ENCODE measurements at places on chromosomes 12 and 14.

- DNase-seq: no peak
Observed at GRCh38 chr12:106924268-106924861, 31.3 kb upstream of the TMEM263 start.

- DNase-seq: no peak
Observed at GRCh38 chr12:24797901-24798300, 151.0 kb downstream of the BCAT1 start.

DNA sequence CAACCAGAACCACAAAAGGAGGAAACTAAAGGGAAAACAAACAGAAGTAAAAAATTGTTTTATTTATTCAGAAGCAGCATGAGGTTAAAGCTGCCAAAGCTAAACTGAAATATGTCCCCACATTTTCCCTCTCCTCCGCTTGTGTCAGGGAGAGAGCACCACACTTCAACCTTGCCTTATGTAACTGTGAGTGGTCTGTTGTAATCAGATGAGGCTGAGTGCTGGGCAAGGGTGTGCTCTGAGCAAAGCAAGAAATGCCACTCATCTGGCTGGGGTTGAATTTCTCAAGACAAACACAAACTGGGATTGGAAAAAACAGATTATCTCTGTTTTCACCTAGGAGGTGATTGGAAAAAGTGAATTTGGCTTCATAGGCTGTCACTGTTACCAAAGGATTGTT, 12.2 kb downstream of the CAPZA3 start:
- DNase-seq: no peak

GRCh38 chr14:60980811-60981632, at the start of the genes SLC38A6 and TRMT5:
TSS of gene SLC38A6 (plus strand) at chr14:60981245. CDS start at chr14:60981278, 33 bp downstream.
TSS of gene TRMT5 (minus strand) at chr14:60981079. CDS start at chr14:60980973, 106 bp downstream.
- peak; percentile 94 for DNase-seq

GRCh38 chr14:61486930-61487495, 165.6 kb downstream of the PRKCH start:
- DNase-seq: no peak

DNA sequence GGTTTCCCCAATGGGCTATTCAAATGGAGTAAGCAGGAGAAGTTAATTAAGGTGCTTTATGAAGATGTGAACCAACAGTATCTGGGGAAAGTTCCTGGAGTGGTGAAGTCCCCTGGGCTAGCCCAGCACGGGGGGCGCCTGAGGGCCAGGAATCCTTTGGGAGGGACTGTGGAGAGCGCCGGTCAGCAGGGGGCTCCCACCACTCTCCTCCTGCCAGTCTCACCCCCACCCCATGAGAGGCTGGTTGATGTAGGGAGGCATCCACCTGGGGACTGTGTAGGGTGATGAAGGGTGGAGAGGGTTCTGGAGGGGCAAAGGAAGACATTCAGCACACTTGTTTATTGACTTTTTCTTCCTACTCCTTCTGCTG, 4.4 kb downstream of the CEBPE start:
- no peak for DNase-seq

GRCh38 chr12:55830601-55831446, 1.4 kb upstream of the DNAJC14 start:
- peak; percentile 69 for DNase-seq

GRCh38 chr14:42855085-42855484, 1248.4 kb downstream of the LRFN5 start:
- no peak for DNase-seq

DNA sequence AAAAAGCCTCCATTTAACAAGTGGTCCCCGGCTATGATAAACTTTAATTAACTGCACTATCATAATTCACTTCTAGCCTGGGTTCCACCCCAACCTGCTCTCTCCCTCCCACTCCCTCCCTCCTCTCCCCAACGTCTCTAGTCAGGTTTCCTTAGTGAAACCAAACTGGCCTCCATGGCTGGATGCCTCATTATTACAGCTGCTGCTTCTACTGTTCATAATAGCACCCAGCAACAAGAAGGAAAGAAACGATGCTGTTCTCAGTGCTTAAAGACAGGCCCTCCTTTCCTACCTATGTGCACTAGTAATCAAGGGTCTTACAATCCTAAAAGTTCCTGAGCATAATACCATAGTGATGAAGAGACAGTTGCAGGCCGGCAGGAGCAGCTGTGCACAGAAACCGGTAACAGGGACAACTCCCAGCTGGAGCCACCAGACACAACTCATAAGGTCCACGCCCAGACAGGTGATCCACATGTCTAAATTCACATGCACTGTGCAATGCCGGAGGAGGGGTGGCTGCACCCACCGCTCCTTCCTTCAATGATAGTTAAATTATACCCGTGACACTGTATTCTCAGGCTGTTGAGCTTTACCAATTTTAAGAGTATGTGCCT, 6.2 kb downstream of the IRF2BPL start:
- peak; percentile 68 for DNase-seq

DNA sequence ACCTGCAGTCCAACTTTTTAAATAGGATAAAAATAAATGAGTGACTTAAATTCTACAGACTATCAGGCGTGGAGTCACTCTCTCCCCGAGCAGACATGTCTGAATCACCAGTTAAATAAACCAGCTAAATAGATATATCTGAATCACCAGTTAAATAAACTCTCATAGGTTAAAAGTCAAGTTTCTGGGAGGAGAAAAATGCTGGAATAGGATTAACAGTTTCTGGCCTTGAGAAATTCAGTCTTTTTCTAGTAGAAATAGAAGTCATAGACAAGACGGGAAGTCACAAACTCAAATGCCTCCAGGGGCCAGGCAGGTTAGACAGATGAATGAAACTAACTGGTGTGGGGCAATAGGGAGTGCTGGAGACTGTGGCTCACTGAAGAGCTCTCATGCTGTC, 258.6 kb upstream of the TMEM132C start:
- DNase-seq: no peak

- no peak for DNase-seq
Observed at GRCh38 chr12:104334581-104334980, 31.0 kb downstream of the EID3 start.

- no peak for DNase-seq
Observed at GRCh38 chr14:55356913-55357312, 54.7 kb downstream of the ATG14 start.

DNA sequence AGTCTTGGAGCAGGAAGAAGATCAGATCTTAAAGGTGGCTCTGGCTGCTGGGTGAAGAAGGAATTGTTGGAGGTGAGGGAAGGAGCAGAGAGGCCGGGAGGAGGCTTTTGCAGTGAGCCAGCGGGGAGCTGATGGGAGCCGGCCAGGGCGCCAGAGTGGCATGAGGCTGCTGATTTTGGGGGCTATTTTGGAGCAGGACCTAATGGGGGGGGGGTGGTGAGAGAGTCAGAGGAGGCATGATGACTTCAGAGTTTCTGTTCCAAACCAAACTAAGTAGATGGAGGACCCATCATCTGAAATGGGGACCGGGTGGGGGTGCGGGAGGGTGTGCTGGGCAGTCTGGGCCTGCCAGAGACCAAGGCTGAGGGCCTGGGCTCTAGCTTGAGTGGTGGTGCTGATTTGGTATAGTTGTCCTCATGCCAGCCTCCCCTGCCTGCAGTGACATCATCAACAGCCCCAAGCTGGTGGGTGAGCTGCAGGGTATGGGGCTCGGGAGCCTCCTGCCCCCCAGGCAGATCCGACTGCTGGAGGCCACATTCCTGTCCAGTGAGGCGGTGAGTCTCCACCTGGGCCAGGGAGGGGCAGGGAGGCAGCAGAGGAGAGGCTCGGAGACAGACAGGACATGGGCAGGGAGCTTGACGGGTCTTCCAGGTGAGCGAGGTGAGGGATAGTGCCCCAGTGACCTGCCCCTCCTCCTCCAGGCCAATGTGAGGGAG, 6.2 kb downstream of the TNFAIP2 start:
- DNase-seq: no peak

- no peak for DNase-seq
Observed at GRCh38 chr12:25591144-25591543, 38.1 kb upstream of the LMNTD1 start.

DNA sequence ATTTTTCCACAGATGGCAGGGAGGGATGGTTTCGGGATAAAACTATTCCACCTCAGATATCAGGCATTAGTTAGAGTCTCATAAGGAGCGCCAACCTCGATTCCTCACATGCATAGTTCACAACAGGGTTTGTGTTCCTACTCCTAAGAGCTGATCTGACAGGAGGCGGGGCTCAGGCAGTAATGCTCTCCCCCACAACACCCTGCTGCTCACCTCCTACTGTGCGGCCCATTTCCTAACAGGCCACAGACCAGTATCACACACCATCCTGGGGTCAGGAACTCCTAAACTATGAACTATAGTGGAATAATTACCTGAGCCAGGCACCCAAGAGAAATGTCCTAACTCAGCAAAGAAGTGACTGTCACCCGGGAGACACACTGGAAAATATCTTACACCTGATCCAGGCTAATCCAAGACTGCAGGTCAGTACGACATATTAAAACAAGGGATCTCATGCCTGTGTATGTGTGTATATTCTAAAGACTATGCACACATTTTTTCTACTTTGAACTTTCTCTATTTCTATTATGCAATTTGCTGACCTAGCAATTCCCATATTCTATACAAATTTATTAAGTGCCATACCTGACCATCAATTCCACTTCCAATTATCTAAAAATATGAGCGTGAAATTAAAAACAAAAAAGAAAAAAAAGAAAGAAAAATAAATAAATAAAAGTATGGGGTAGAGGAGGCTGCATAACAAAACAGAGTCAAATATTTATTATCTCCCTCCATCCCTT, 4.7 kb downstream of the NAA25 start:
- no peak for DNase-seq

- no peak for DNase-seq
Observed at GRCh38 chr12:131264635-131265034, 310.9 kb downstream of the ADGRD1 start.

DNA sequence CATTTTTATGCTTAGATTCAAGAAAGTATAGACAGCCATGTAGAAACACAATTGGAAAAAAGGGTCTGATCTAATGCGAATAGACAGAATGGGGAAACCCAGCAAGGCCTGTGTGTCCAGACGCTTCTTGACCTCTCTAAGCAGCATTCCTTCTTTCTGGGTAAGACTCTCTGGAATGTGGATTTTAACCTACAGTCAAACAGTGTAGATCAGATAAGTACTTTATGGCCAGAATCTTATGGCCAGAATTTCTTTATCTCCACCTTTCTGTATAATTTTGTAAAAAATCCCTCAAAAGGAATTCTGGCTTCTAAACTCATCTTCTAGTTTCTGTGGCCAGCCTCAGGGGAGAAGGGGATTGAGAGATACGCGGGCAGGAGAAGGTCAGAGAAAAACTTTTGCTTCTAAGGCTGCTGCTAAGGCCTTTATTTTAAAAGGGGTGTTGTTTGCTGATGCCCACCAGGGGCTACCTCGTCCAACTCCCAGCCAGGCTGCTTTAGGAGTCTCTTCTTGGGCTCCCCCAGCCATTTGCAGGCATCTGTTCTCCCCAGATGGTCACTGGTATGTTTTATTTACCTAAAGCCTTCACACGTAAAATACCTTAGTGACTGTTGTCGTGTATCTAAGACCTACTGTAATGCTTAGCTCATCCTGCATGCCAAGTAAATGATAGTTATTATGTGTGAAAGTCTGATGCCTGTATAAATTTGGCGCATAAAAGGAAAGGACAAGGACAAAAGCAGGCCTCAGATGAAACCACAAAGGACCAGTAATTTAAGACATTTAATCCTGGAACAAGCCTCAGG, 68.4 kb downstream of the ANO6 start:
- no peak for DNase-seq

DNA sequence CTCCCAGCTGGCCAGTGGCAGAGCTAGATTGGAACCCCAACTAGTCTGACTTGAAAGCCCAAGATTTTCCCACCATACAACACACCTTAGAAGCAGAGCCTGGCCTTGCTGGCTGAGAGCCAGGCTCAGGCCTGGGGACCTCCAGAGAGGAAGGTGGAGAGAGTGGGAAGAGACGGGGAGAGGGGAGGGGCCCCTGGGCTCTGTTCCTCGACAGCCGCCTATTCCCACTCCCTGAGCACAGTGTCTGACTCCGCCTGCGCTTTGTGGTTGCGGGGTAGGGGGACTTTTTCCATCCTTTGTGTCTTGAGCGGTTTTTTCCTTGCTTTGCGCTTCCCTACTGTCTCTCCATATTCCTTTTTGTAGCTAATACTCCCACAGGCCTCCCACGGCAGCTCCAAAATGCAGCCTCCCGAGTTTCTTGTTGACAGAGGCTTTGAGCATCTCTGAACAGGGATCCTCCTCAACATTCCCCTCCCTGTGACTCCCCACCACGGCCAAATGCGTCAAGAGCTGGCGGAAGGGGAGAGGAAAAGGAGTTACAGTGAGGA, 4.0 kb upstream of the KCNH3 start:
- no peak for DNase-seq

All from activated CD8-positive, alpha-beta T cell treated with anti-CD3 and anti-CD28 coated beads for 36 hours (primary cell).